ENCODE measurements at places on chromosomes 4 and X.
A peak's percentile ranks its signal among the peaks of the same experiment; 100 is the strongest.

DNA sequence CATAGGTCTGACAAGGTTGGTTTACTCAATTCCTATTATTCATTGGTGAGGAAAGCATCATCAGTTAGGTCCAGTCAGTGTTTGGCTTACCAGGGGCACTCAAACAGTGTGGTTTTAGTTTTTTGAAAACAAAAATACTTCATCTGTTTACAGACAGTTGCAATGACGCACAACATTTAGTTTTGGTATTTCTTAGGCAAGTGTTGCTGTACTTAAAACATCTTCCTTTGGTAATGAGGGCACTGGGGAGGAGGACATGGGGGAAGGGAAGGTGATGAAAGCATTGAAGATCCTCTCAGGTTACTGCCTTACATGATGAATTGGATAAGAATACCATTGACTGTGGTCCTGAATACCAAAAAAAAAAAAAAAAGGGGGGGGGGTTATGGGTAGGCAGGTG lies 93.7 kb upstream of the MAOA start:
- DNase-seq, result no peak

DNA sequence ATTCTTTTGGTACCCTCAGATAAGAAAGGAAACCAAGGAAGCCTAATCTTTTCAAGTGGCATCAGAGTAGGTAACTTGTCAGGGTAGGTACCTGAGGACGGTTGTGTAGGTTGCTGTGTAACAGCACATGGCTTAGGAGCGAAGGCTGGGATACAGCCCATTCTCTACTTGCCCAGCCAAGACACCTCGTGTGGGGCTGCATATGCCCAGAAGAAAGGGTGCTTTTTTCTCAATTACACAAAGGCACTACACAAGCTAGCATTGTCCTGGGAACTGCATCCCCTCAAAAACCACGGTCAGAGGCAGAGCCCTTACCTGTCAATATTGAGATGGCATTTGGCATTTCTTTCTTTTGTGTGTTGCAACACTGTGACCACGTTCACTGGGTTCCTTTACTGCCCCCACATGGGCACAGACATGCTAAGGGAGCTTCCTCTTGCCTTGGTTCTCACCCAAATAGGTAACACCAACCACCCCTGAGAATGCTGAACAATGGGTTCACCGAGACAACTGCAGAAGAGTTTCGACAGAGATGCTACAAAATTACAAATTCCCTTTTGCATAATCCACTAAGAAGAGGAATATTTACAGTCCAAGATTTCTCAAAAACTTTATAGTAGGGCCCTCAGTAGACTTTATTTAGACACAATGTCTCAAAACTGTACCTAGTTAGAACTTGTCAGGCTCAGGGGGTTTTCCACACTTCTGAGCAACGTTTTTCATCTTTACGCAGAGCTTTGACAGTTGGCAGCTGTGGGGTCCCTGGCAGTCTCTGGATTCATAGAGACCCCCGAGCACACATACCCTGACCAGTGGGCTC lies 35.8 kb upstream of the TNIP3 start:
- no peak for DNase-seq

GRCh38 chr4:73709451-73710033 lies 30.8 kb upstream of the CXCL8 start:
- DNase-seq, result no peak

- DNase-seq, result no peak
Observed at GRCh38 chrX:133654811-133655210, 239.5 kb upstream of the GPC4 start.

GRCh38 chr4:141130947-141131605 lies 2.2 kb downstream of the RNF150 start:
- no peak for DNase-seq

DNA sequence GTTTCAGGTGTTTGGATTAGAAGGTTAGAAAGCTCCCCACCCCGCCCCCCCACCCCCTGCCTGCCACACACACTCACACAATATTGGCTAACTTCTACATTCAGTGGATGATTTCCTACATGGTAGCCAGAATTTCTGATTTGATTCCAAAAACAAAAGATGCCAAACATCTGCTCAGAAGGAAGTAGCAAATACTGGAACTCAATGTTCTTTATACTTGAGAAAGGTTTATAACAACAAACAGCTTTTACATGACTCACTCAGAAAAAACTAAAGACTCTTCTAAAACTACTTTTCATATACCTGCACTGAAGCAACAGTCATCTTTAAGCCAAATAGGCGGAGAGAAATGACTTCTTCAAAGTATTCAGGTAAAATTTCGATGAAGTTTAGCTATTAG lies 750.5 kb upstream of the POU3F4 start:
- DNase-seq, result no peak

GRCh38 chr4:119750048-119750447 lies 121.4 kb upstream of the PDE5A start:
- DNase-seq, result no peak

GRCh38 chrX:136646602-136647239 lies 1.2 kb upstream of the CD40LG start:
- DNase-seq, result peak; percentile 38

DNA sequence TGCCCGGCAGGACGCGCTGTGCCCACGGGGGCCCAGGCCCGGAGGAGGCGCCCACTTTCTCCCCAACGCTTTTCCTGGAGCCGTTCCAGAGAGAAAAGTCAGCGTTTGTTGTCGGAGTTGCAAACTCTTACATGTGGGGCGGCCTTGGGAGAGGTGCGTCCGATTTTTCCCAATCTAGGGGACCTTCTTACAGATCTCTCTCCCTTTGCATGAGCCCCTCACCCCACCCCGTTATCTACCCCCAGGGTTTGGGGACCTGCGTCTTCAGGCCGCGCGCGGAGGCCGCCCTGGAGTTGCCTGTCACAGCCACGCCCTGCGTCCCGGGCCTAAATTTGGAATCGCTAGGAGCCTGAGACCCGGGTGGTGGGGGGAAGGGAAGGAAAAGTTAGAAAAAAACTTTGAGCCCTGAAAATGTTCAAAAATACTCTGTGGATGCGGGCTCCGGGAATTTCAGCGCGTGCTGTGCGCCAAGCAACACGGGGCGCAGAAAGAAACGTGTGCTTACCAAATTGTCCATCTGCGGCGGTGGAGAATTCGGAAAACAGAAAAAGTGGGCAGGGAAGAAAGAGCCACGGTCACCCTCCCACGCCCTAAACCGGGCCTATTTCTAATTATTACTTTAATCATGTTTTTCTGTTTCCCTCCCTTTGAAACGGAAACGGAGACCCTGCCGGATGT lies 587 bp downstream of the CD99 start:
- DNase-seq, result no peak

DNA sequence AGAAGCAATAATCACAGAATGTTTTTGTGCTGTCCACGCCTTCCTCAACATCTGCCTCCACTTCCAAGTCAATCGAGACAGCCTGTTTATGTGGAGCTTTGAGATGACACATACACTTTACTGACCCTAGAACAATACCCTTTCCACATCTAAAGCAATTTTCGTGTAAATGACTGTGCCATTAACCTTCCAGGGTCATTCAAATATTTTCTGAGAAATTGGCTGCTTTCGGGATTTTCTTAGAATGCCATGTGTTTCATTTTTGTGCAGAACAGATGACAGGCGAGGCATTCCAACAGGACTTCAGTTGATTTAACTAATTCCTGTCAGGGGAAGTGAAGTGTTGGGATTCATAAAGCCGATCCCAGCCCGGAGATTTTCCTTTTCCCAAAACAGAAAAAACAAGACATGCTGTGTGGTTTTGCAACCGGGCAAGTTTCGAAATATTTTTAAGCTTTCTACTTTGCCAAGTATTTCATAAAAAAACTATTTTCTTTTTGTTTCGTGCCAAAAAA lies 73.9 kb downstream of the SORBS2 start:
- no peak for DNase-seq

GRCh38 chr4:47485768-47486167 lies 693 bp downstream of the ATP10D start:
- no peak for DNase-seq

Measured in activated T-cell treated with anti-CD3 and anti-CD28 coated beads for 48 hours (primary cell).